CD8-positive, alpha-beta memory T cell (primary cell): ENCODE measurements at places on chromosomes 5 and 9. TPM values are rescaled to one million over a fixed set of nuclear protein-coding genes. Genes with fewer than 3 reads are reported as not detected.

The GFI1B gene
- total RNA-seq = not detected

DNA sequence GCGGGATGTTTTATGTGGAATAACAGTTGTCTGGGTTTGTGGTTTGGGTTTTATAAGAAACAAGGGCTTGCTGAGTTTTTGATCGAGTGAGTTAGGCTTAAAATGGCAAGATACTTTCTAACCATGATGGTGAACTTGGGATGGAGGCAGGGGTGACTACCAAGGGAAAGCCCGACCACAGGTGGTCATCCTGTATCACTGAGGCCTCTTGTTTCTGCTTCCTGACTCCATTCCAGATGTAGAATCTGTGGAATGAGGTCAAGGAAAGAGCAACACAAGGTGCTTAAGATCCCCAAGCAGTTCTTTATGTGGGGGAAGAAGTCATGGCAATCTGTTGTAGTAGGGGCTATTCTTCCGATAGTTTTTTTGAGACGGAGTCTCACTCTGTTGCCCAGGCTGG is 122.3 kb downstream of the GOLPH3 start:
- no peak overlapping the region for H3K4me3 ChIP-seq
- no peak for DNase-seq
- no peaks in the 10 kb centered on the region for H3K27me3 ChIP-seq
- no peaks in the 10 kb centered on the region for H3K36me3 ChIP-seq
- no peak overlapping the region for H3K27ac ChIP-seq

DNA sequence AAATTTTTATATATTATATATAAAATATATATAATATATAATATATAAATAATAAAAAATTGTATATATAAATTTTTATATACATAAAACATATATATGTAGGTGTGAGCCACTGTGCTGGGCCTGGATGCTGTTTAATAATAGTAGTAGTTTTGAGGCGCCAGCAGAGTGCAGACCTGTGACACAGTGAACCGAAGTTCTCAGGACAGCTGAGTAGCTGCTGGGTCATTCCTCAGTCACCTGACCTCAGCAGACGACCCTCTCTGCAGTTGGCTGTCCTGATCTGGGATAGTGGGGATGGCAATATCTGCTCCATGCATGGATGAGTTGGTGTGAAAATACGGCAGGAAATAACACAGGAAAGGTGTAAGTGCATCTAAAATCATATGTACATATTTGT is 3.3 kb upstream of the SNX18 start:
- no peak overlapping the region for H3K27ac ChIP-seq
- H3K27me3 ChIP-seq = no peaks in the 10 kb centered on the region
- no peaks in the 10 kb centered on the region for H3K36me3 ChIP-seq
- peaks cover 10% of the 10 kb centered on the region for H3K4me1 ChIP-seq
- no peak for DNase-seq

DNA sequence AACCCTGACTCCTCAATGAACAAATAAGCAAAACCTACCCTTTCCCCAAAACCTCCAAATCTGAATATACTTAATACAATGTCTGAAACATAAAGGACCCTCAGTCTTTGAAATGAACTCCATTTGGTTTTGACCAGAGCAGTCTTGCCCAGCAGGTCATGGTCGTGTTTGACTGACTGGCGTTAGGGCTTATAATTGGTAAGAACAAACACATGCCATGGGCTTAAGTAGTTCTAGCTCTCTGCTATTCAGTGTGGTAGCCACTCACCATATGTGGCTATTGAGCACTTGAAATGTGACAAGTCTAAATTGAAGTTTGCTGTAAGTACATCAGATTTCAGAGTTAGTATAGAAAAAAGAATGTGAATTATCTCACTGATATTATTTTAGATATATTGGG is 42.1 kb downstream of the LRRTM2 start:
- no peak overlapping the region for H3K4me3 ChIP-seq
- H3K4me1 ChIP-seq = no peaks in the 10 kb centered on the region
- no peak for DNase-seq
- H3K36me3 ChIP-seq = no peaks in the 10 kb centered on the region
- no peak overlapping the region for H3K27ac ChIP-seq
- H3K27me3 ChIP-seq = no peaks in the 10 kb centered on the region

The CEP72 gene
- 21.0 TPM for total RNA-seq

- DNase-seq = no peak
- no peaks in the 10 kb centered on the region for H3K27me3 ChIP-seq
- no peaks in the 10 kb centered on the region for H3K4me1 ChIP-seq
- H3K4me3 ChIP-seq = no peak overlapping the region
- H3K27ac ChIP-seq = no peak overlapping the region
- H3K36me3 ChIP-seq = no peaks in the 10 kb centered on the region
Observed at GRCh38 chr9:87701931-87702421, 23.9 kb upstream of the CTSL start.

- no peak overlapping the region for H3K4me3 ChIP-seq
- no peaks in the 10 kb centered on the region for H3K4me1 ChIP-seq
- no peaks in the 10 kb centered on the region for H3K27me3 ChIP-seq
- no peaks in the 10 kb centered on the region for H3K36me3 ChIP-seq
Observed at GRCh38 chr5:169100735-169101075, 200.2 kb downstream of the SLIT3 start.

GRCh38 chr9:100206899-100207298 is 107.9 kb downstream of the INVS start:
- H3K4me3 ChIP-seq = no peak overlapping the region
- H3K27ac ChIP-seq = no peak overlapping the region
- DNase-seq = no peak
- no peaks in the 10 kb centered on the region for H3K27me3 ChIP-seq

The SAXO1 gene
- not detected for total RNA-seq

DNA sequence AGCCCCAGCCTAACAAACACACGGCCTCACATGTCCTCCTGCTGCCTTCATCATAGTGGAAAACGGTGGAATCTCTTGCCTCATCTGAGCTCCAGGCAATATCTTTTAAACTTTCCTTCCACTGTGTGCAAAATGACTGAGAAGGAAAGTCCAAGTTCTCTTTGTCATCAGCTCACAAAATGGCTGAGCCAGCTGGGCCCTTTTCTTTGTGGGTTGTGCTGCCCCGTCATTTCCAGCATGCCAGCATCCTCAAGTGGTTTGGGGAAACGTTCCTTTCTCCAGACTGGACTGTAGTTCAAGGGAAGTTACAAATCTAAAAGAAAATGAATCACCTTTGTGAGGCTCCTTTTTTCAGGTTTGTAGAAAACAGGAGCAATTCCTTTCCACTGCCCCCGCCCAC is 171.1 kb upstream of the FSTL4 start:
- H3K4me3 ChIP-seq = no peak overlapping the region
- no peaks in the 10 kb centered on the region for H3K36me3 ChIP-seq
- H3K27me3 ChIP-seq = no peaks in the 10 kb centered on the region
- DNase-seq = no peak

DNA sequence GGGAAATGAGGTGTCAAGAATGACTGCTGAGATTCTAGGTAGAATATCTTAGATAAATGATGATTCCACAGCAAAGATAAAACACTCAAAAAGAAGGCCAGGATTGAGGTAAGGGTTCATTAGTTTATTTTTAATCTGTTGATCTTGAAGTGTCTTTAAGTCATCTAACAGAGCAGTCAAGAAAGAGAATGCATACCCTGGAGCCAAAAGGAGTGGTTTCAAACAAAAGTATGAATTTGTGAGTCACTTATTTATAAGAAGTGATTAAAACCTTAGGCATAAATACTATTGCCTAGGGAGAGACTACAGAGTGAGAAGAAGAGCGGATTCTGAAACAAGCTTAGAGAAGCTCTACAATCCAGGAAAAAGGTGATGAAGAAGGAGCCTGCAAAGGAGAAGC is 541.0 kb downstream of the DTWD2 start:
- H3K4me3 ChIP-seq = no peak overlapping the region
- H3K4me1 ChIP-seq = no peaks in the 10 kb centered on the region
- DNase-seq = no peak
- no peaks in the 10 kb centered on the region for H3K36me3 ChIP-seq
- no peaks in the 10 kb centered on the region for H3K27me3 ChIP-seq

DNA sequence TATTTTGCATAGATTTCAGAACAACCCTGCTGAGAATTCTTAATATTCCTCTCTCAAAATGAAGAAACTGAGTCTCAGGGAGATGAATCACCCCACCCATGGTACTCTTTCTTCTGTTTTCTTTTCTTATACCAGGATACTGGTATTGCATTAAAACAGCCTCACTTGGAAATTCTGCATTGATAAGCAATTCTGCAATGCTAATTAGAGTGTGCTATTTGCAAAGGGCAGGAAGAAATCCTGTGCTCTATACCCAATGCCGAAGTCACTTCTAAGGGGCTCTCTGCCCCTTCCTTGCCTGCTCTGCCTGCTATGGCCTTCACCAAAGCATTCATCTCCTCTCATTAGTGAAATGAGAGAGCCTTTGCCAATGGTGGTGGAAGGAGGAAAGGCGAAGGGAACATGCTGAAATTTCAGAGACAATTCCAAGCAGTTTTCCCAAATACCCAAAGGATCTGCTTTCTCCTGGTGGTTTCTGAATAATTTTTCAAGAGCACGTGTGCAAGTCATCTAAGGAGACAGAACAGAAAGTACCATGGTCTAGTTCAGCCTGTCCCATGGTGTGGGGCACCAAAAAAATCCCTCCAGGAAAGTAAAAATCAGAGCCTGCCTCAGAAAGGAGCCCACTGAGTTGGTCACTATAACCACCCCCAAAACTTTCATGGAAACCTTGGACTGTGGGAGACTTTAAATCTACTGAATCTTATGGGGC is 156.5 kb downstream of the PAPPA start:
- no peaks in the 10 kb centered on the region for H3K36me3 ChIP-seq
- no peaks in the 10 kb centered on the region for H3K4me1 ChIP-seq
- H3K4me3 ChIP-seq = no peak overlapping the region
- no peak for DNase-seq
- no peak overlapping the region for H3K27ac ChIP-seq
- H3K27me3 ChIP-seq = no peaks in the 10 kb centered on the region

GRCh38 chr9:133202145-133202513 is 6.9 kb downstream of the OBP2B start:
- DNase-seq = no peak
- H3K4me1 ChIP-seq = no peaks in the 10 kb centered on the region
- H3K27me3 ChIP-seq = no peaks in the 10 kb centered on the region
- H3K4me3 ChIP-seq = no peak overlapping the region

- H3K27ac ChIP-seq = no peak overlapping the region
- no peaks in the 10 kb centered on the region for H3K27me3 ChIP-seq
- no peak overlapping the region for H3K4me3 ChIP-seq
- no peak for DNase-seq
- H3K4me1 ChIP-seq = no peaks in the 10 kb centered on the region
Observed at GRCh38 chr5:3329427-3329826, 266.2 kb upstream of the IRX1 start.

GRCh38 chr9:120477534-120478001 is 102.4 kb downstream of the CDK5RAP2 start:
- H3K36me3 ChIP-seq = peaks cover 21% of the 10 kb centered on the region
- H3K4me3 ChIP-seq = no peak overlapping the region
- no peak overlapping the region for H3K27ac ChIP-seq
- H3K4me1 ChIP-seq = no peaks in the 10 kb centered on the region
- no peaks in the 10 kb centered on the region for H3K27me3 ChIP-seq

DNA sequence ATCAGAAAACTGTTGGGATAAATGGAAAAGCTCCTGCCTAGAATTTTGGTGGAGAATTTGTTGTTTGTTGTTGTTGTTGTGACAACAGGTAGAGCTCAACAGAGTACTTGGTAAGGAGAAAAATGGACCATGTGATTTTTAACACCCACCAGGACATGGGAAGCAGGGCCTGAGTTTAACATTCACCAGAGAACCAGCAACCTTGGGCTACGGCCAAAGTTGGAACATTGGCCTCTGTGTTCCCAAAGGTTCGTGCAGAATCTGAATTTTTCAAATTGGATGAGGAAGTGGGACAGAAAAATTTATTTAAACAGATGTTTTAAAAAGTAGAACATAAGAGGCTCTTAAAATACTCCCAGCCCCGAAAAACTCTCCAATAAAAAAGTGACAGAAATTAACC is 127.0 kb downstream of the GNA14 start:
- no peak overlapping the region for H3K4me3 ChIP-seq
- H3K4me1 ChIP-seq = no peaks in the 10 kb centered on the region
- DNase-seq = no peak
- no peaks in the 10 kb centered on the region for H3K27me3 ChIP-seq
- no peak overlapping the region for H3K27ac ChIP-seq
- no peaks in the 10 kb centered on the region for H3K36me3 ChIP-seq

The PCDHGA12 gene
- 0.09 TPM for total RNA-seq

DNA sequence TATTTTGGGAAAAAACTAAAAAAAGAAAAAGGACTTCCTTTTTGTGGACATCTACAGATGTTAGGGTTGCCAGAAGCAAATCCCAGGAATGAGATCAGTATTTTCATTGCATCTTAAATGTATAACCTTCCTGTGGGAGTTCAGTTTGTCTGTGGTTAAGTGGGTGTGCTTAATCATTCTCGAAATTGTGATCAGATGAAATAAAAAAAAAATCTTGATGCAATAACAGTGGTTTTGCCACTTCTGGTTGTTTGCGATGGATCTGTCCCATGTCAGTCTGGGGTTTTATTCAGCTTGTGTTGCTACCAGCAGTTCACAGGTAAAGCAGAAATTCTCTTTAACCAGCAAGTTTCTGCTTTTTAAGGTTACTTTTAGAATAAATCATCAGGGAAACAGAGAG is 179.0 kb downstream of the MAN2A1 start:
- H3K27me3 ChIP-seq = no peaks in the 10 kb centered on the region
- no peak for DNase-seq
- H3K4me1 ChIP-seq = peaks cover 19% of the 10 kb centered on the region
- H3K4me3 ChIP-seq = no peak overlapping the region
- no peak overlapping the region for H3K27ac ChIP-seq
- H3K36me3 ChIP-seq = peaks cover 7% of the 10 kb centered on the region

DNA sequence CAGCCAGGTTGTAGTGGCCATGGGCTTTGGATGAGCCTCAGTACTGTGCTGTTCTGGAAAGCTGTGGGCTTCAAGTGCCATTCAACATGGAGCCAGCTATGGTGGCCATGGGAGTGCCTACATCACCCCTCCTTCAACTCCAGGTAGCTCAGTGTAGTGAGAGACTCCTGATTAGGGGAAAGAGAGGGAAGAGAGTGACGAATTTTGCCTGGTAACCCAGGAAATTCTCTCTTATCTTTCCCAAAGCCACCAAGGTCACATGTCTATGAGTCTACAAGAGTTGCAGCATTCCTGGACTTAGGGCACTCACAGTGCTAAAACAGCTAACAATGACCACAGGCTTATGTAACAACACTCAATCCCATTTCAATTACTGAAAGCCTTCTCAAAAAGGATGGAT is 81.7 kb upstream of the SPTLC1 start:
- H3K4me1 ChIP-seq = no peaks in the 10 kb centered on the region
- no peak for DNase-seq

DNA sequence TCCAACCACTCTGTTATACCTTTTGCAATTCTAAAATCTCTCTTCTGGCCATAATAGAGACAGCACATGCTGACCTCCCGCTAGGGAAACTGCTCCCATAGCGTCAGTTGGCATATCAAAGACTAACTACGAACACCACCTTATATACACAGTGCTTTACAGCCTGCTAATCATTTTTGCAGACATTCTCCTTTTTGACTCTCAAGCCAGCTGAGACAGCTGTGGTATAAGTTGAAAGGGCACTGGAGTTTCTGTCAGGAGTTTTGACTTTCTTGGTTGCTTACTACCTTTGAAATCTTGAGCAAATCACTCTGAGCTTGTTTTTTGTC is 160.2 kb upstream of the TBCA start:
- H3K4me3 ChIP-seq = no peak overlapping the region
- peaks cover 7% of the 10 kb centered on the region for H3K4me1 ChIP-seq
- H3K27me3 ChIP-seq = no peaks in the 10 kb centered on the region
- H3K36me3 ChIP-seq = no peaks in the 10 kb centered on the region

The PAEP gene
- not detected for total RNA-seq

- DNase-seq = no peak
- H3K27me3 ChIP-seq = no peaks in the 10 kb centered on the region
- H3K27ac ChIP-seq = no peak overlapping the region
- H3K4me3 ChIP-seq = no peak overlapping the region
Observed at GRCh38 chr5:11301171-11301570, 540.1 kb upstream of the DAP start.
